T1000 (cell line): ENCODE measurements at places on chromosomes 16 and 17.
A peak's percentile ranks its signal among the peaks of the same experiment; 100 is the strongest.

GRCh38 chr16:72162105-72162692, 9.8 kb downstream of the PMFBP1 start:
- no peak for DNase-seq

GRCh38 chr16:75556431-75556950, 439 bp upstream of the TMEM231 start:
- DNase-seq, result no peak

- DNase-seq, result peak; percentile 16
Observed at GRCh38 chr16:75319513-75320411, 68.3 kb upstream of the BCAR1 start.

DNA sequence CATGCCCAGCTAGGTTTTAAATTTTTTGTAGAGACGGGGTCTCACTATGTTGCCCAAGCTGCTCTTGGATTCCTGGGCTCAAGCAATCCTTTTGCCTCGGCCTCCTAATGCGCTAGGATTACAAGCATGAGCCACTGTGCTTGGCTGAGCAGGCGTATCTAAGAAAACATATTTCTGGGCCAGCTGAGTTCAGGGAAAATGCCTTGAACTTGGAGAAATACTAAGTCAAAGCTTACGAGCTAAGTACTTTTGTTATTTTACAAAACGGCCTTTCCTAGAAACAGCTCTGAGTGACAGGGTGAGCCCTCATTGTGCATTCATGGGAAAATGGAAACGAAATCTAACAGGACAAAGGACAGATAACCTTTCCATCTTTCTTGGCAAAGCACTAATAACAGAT, 24.7 kb downstream of the DNAI2 start:
- no peak for DNase-seq

DNA sequence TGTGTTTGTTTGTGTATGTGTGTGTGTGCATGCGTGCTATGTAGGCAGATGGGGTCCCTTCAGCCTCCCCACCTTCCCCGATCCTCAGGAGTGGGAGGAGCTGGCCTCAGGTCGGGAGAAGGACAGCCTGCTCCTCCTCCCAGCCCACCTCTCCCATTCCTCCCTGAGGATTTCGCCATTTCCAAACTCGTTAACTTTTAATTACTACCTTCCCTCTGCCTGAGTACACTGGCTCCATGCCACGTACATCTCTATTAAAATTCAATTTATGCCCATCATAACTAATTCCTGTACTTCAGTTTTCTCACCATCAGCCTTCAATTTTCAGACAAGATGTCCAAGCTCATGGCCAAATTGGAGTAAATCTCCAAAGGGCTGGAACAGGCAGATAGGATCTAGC, 148.6 kb downstream of the SDK2 start:
- DNase-seq, result no peak

- DNase-seq, result no peak
Observed at GRCh38 chr17:30961209-30962188, 9.3 kb upstream of the RNF135 start.

- DNase-seq, result peak; percentile 11
Observed at GRCh38 chr16:80285104-80285503, 255.7 kb upstream of the DYNLRB2 start.

- no peak for DNase-seq
Observed at GRCh38 chr17:35708951-35709350, 22.5 kb upstream of the RASL10B start.

- no peak for DNase-seq
Observed at GRCh38 chr17:81294512-81295030, 536 bp downstream of the SLC38A10 start.
